ENCODE measurements at places on chromosomes 2 and 18.

- DNase-seq = no peak
Observed at GRCh38 chr2:42328148-42328833, 32.7 kb downstream of the COX7A2L start.

DNA sequence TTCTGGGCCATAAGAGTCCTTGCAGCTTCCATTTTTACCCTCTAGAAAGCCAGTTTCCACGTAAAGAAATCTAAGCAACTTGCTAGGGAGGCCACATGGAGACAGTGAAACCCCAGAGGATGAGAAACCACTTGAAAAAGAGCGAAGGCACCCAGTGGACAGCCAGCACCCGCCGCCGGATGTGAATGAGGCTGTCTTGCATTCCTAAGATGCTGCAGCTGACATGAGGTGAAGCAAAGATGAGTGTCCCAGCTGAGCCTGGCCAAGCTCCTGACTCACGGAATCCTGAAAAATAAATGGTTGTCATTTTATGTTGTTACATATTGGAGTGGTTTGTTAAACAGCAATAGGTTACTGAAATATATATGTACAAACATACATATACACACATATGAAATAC, 65.9 kb upstream of the STPG4 start:
- DNase-seq = no peak

DNA sequence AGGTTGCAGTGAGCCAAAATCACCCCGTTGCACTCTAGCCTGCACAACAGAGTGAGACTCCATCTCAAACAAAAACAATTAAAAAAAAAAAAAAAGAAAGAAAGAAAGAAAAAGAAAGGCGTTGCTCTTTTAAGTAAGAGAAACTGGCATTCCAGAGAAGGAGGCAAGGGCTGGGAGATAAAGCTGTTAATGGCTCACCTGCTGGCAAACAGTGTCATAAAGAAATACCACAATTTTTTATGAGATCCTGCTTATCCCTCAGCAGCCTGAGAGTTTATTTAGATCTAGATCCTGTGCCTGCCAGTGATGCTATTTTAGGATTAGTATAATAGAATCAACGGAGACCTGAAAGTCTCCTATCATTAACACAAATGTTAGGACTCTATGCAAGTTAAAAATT, 16.3 kb downstream of the SLC19A3 start:
- DNase-seq = no peak

DNA sequence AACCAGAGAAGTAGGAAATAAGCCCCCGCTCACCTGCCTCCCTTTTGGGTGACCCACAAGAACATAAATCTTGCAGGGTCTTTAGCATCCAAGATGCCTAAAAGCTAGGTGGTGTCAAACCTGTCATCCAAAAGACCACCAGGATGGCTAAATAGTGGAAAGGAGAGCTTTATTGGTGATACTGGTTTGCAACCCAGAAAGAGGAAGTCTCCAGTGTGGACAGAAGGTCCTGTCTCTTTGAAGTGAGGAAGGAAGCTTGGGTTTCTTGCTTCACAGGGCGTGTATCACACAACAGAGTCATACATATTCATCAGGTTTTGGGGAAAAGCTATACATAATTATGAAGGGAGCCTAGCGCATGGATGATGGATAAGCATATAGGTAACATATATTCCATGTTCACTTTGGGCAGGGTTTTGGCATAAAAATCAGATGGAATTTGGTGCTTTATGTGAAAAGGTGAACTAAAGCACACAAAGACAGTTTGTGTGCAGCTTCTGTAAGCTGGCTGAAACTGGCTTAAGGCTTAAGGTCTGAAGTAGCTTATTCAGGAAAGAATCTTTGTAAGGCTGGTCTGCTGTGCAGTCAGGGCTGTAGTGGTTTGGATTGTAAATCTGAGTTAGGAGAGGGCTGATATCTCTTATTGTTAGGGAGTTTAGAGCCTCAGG, 102.2 kb upstream of the MSH2 start:
- no peak for DNase-seq

DNA sequence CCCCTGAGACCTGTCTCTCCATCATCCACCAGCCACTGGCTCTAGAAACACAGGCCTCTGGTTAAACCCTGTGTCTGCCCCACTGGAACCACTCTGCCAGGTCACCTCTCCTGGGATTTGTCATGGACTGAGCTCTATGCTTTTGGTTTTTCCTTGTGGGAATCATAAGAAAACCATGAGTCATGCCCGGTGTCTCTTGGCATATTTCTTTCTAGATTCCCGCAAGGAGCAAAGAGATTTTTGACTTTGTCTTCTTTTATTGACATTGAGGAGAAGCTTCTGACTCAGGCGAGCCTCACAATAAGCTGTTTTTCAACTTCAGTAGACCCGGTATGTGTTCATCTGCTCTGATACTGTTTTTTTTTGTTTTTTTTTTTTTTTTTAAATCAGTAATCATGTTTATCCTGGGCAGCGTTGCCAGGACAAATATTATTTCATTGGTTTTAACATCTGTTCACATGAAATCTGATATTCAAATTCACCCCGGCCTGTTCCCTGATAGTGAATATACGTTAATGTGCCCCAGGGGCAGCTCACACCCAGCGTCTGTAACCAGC, 207.1 kb downstream of the ACKR3 start:
- no peak for DNase-seq

- no peak for DNase-seq
Observed at GRCh38 chr2:209460151-209460761, 36.4 kb downstream of the MAP2 start.

GRCh38 chr2:234290671-234291070, 206.2 kb downstream of the ARL4C start:
- peak; percentile 81 for DNase-seq

- DNase-seq = no peak
Observed at GRCh38 chr2:8508766-8509165, 173.1 kb upstream of the ID2 start.

DNA sequence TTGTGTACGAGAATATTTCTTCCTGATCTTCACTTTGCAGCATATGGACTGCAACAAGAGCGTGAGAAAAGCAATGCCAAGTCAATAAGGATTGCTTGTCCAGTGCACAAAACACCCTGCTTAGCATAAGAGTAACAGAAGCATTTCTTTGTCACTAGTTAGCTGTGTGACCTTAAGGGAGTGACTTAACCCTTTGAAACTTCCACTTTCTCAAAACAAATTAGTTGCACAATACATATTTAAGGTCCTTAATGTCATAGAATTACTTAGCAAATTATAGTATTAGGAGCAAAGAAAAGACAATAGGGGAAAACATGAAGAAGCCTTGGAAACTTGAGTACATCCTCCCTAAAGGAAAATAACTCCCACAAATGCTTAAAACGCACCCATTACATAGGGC, 230.1 kb downstream of the RNF152 start:
- no peak for DNase-seq

GRCh38 chr18:27520401-27520800, 335.3 kb upstream of the CHST9 start:
- no peak for DNase-seq

DNA sequence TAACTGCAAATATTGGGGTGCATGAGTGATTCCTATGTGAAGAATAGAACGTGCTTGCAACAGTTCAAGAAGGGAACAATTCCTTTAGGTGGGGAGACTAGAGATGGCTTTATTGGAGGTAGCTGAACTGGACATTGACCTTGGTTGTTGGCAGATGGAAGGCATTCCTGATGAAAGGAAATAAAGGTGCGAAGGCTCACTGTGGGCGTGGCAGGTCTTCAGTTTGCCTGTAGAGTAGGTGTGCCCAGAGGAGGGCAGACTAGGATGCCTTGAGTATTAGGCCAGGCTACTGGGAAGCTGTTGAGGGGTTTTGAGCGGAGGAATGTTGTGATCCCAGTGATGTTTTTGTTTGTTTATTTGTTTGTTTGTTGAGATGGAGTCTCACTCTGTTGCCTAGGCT, 2.8 kb downstream of the SPR start:
- no peak for DNase-seq

DNA sequence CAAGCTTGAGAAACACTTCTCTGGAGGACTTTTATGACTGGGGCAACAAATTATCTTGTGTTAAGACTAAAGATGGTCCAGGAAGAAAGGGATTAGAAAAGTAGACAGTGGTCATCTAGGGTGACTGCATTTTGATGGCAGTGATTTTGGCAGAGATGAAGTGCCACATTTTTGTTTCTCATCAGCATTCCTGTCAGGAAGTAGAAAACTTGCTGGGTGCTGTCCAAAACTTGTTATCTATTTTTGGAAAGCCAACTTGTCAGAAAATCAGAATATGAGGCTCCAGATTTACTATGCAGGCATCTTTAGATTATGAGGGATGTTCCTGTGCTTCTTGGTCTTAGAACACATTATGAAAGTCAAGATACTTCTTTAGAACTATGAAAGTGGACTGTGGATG, 29.0 kb upstream of the CALCRL start:
- DNase-seq = no peak

DNA sequence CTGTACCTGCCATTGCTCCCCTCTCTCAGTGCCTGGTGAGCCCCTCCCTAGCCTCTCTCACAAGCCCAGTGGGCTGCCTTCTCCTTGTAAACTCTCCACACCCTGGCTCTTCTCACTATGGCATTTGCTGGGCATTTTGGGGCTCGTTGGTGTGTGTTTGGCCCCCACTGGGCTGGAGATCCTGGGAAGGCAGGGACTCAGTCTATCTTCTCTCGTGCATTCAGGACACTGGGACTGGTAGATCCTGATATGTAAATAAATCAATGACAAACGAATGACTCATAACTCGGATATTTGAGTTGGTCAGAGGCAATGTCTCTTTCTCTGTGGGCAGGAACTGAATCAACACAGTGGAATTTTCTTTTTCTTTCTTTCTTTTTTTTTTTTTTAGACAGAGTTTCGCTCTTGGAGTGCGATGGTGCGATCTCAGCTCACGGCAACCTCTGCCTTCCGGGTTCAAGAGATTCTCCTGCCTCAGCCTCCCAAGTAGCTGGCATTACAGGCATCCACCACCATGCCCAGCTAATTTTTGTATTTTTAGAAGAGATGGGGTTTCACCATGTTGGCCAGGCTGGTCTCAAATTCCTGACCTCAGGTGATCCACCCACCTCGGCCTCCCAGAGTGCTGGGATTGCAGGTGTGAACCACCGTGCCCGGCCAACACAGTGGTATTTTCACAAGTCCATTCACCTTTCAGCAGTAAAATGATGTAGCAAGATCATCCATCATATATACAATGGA, 144.6 kb upstream of the SPRED2 start:
- no peak for DNase-seq

DNA sequence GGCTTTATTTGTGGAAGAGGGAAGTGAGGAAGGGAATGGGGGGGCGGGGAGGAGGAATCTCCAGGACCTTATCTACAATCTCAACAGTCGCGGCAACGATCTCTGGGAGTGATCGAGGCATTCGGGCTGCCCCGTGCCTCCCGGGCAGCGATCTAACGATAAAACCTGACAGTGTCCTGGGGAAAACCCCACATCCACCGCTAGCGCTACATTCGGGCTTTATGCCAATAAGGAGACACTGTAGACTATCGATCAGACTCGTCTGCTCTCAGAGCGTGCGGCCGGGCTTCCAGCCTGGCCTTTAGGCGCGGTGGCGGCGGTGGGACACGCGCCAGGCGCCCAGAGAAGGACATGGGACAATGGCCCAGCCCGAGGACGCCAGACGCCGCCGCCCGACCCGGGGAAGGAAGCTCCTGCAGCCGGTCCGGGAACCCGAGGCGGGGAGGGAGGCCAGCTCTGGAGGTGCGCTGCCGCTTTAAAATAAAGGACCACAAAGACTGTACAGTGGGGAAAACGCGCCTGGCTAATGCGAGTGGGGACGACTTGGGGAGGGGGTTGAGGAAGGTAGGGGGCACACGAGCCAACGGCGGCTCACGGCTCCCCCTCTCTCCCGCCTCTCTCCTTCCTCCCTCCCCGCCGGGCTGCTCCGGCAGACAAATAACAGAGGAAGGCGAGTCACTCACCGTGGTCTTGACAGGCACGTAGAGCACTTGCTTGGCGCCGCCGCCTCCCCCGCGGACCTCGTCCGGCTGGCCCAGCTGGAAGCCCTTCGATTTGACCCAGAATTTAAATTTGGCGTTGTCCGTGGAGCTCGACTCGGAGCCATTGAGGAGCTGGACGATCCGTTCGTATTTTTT, 2.2 kb downstream of the NOL4 start:
- peak; percentile 2 for DNase-seq

- no peak for DNase-seq
Observed at GRCh38 chr2:165086337-165086736, 117.5 kb downstream of the SCN3A start.

DNA sequence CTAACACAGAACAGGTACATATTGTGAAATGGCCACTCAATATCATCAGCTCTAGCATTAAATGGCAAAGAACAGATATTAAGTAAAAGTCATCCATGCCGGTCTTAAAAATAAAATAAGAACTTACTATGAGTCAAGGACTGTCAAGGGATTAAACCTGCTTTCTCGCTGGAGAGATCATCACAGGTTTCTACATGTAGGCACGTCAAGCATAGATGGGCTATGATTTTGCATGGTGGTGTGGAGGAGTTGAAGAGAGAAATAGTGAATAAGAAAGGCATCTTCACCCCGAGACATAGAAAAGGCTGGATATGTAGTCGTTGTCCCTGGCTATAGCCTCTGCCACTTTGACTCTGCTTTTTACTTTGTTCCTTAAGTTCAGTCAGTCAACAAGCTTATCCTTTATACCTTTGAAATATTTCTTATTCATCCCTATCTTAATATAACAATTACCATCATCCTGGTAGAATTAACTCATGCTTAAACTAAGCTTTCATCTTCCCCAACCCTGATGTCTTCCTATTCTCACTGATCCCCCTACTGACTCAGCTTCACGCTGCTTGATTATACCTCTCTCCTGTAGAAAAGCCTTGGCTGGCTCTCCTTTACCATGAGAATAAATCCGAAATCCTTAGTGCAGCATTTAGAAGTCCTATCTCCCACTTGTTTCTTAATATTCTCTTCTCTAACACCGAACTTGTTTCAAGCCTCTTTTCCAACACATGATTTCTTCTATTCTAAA, 42.5 kb downstream of the DSC3 start:
- DNase-seq = no peak

DNA sequence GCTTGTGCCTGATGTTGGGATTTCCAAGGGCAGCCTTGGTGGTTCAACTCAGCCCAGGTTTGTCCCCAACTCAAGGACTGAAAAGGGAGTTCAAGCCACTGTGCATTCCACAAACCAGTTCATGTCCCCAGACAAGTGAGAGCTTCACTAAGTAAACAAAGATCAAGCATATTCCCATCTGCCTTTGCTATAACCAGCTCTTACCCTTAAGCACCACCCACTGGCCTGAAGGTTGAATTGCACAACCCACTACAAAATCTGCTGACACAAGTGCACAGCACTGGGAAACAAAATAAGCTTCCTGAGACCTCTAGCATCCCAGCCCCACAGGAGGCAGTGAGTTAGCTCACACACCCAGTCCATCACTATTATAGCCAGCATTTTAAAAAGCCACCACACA, 516.7 kb downstream of the NR4A2 start:
- peak; percentile 3 for DNase-seq

GRCh38 chr2:140657657-140658056, 1473.2 kb downstream of the LRP1B start:
- no peak for DNase-seq

GRCh38 chr2:44295113-44295512, 19.8 kb downstream of the SLC3A1 start:
- DNase-seq = no peak

DNA sequence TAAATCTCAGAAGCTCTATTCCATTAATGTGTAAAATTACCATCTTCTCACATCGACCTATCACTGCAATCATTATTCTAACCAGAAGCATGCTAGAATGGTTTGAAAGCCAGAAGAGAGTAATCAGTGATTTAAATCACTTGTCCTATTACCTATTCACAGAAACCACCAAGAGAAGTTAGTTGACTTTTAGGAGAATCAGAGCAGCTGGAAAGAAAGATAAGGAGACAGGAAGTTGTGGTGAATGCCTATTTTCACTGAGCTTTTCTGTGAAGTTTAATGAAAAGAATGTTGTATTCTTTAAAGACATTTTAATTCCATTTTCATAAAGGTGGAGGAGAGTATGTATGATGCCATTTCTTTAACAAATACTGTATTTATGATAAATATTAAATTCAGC, 352.6 kb upstream of the CRIM1 start:
- no peak for DNase-seq

All from stimulated activated CD4-positive, alpha-beta T cell treated with anti-CD3 and anti-CD28 coated beads, Interleukin-15, amount 100 ng/mL, for 24 hours (primary cell).